ENCODE measurements at places on chromosomes 4 and X.

DNA sequence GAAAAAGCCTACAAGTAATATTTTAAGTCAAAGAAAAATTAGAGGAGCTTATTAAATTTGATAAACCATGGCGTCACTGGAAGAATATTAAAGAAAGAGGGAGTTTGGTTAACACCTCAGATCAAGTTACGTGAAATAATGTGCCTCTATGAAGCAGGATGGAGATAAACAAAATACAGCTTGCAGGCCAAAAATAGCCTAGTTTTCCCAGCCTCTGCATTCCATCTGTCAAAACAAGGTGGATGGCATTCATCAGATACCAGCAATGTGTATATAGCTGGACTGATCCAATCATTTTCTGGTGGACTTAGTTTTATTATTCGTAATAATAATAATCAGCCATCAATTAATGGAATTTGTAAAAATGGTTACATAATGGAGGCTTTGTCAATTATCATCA lies 230.7 kb downstream of the NR3C2 start:
- DNase-seq: no peak

DNA sequence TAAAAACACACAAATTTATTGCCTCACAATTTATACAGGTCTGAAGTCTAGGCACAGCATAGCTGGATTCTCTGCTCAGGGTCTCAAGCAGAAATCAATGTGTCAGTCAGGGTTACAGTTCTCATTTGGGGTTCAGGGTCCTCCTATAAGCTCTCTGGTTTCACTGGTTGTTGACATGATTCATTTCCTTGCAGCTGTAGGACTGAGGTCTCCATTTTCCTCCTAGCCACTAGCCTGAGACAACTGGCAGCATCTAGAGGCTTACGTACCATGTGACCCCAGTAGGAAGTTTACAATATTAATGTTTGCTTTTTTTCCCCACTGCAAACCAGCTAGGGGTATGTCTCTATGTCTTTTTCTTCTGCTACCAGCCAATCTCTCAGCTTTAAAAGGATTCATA lies 102.5 kb downstream of the CPEB2 start:
- DNase-seq: no peak

DNA sequence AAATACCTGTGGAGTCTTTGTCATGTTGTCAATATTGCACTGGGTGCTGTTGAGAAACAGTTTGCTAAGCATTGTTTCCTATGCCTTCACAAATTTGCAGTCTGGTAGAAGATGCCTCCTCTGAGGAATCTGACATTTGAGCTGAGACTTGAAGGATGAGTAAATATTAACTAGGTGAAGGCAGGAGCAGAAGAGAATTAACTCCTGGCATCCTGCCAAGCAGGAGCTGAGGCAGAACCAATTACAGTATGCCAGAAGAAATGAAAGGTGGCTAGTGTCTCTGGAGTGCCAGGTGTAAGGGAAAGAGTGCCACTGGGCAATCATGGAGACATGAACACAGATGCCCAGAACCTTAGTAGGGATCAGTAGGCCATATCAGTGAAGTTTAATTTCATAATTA lies 1778.2 kb upstream of the PCDH10 start:
- DNase-seq: no peak

- peak; percentile 81 for DNase-seq
Observed at GRCh38 chr4:77156533-77156911, 485 bp upstream of the CCNG2 start.

DNA sequence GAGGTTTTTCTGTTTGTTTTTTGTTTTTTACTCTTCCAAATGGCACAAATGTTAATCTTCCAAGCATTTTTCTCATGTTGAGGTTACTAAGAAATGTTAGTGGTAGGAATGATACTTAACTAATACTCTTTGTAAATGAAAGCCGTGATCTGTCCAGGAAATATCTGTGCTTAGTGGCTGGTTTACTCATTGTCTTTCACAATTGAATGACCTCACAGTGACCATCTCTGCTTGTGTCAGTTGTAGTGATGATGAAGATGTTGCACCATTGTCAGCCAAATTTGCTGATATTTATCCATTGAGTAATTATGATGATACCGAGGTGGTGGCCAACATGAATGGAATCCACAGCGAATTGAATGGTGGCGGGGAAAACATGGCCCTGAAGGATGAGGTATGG lies 93.5 kb downstream of the TNIP2 start:
- no peak for DNase-seq

DNA sequence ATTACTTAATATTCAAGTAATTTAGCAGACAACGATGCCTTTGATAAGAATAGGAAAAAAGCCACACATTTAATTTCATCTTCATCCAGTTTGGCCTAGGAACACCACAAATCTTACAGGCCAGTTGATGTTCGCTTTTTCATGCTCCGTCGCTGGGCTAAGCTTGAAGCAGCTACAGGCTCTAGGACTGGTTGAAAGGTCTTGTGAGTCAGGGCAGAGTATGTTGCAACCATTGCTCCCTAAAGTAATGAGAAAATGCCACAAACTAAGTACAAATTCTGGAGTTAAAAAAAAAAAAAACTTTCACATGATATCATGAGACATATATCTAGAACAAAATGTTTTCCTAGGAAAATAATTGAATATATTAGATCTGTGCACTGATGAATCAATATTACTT lies 123.8 kb downstream of the RPS6KA6 start:
- DNase-seq: no peak

DNA sequence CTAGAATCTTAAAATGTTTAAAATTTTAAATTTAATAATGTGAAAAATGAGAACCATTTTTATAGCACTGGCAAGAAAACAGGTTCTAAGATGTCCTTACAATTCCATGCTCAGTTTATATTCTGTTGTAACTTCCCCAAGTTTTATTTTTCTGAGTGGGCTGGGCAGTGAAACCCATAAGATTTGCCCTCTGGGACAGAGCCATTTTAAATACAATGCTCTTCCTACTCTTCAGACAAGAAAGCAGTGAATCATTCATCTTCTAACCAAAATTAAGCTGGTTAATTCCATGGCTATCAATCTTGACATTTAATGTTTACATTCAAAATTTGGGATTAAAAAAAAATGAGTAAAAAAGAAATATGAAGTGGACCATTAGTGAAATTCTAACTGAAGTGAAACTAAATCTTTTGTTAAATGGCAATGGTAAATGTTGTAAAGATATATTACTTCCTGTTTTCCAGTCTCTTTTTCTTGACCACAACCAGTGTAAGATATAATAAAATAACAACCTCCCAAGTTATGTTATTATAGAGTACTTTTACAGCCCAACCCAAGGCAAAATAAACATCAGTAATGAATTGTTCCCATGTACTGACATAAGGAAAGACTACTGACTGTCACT lies 37.2 kb upstream of the PTPN13 start:
- DNase-seq: no peak

DNA sequence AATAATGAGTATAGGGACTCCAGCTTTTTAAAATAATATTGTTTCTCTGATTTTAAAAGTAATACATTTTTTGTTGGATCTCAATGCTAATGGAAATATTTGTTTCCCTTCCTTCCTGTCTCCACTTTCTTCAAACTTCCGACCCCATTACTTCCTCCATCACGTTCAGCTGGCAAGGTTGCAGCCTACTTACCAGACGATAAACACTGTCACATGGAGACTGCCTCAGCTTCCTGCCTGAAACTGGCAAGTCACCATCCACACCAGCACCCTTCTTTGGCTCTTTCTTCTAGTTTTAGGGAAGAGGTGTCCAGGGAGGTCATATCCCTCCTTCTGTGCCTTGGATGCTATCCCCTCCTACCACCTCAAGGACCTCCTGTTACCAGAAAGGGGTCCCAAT lies 3.4 kb upstream of the INTU start:
- DNase-seq: no peak

GRCh38 chrX:49039598-49040375 lies 3.4 kb downstream of the TFE3 start:
- peak; percentile 42 for DNase-seq

GRCh38 chrX:128653524-128654060 lies 601.4 kb upstream of the ACTRT1 start:
- DNase-seq: no peak

- DNase-seq: no peak
Observed at GRCh38 chr4:26987191-26987590, 126.5 kb downstream of the STIM2 start.

- no peak for DNase-seq
Observed at GRCh38 chr4:114108869-114109268, 129.4 kb upstream of the ARSJ start.

DNA sequence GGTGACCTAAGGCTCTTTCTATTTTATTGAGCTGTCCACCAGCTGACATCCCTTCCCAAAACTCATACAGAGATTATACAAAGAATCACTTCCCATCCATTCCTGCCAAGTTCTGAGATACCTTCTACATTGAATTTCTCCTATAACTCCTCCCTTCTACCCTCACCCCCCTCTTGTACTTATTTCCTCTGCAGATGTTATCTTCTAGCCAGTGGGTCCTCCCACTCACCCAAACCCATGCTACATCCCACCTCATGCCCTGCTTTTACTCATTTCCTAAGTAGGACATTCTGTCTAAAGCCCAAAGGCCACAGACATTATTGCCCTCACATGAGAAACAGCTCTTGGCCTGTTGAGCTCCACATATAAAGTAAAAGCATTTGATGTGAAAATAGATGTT lies 28.6 kb downstream of the BMX start:
- no peak for DNase-seq

Data from GM12891 (cell line).